ENCODE measurements at places on chromosomes 12 and 14. TPM values are rescaled to one million over a fixed set of nuclear protein-coding genes. Genes with fewer than 3 reads are reported as not detected.

CSRP2 gene
- total RNA-seq, result 59.7 TPM

NEUROD4 gene
- not detected for total RNA-seq

GRCh38 chr12:92717202-92717601, 14.4 kb downstream of the PLEKHG7 start:
- H3K4me1 ChIP-seq, result no peaks in the 10 kb centered on the region
- no peak overlapping the region for H3K27ac ChIP-seq
- DNase-seq, result no peak
- H3K36me3 ChIP-seq, result no peaks in the 10 kb centered on the region
- H3K27me3 ChIP-seq, result no peaks in the 10 kb centered on the region

CD163L1 gene
- not detected for total RNA-seq

- DNase-seq, result no peak
- H3K4me3 ChIP-seq, result no peak overlapping the region
- peaks cover 12% of the 10 kb centered on the region for H3K4me1 ChIP-seq
These were observed 120.5 kb downstream of the SLC25A47 start for GRCh38 chr14:100443603-100444002.

PCED1B gene
- 1.5 TPM for total RNA-seq

All from ascending aorta (tissue), 2 donors.